ENCODE measurements at places on chromosomes 6 and 20. TPM values are rescaled to one million over a fixed set of nuclear protein-coding genes. Genes with fewer than 3 reads are reported as not detected.

DNA sequence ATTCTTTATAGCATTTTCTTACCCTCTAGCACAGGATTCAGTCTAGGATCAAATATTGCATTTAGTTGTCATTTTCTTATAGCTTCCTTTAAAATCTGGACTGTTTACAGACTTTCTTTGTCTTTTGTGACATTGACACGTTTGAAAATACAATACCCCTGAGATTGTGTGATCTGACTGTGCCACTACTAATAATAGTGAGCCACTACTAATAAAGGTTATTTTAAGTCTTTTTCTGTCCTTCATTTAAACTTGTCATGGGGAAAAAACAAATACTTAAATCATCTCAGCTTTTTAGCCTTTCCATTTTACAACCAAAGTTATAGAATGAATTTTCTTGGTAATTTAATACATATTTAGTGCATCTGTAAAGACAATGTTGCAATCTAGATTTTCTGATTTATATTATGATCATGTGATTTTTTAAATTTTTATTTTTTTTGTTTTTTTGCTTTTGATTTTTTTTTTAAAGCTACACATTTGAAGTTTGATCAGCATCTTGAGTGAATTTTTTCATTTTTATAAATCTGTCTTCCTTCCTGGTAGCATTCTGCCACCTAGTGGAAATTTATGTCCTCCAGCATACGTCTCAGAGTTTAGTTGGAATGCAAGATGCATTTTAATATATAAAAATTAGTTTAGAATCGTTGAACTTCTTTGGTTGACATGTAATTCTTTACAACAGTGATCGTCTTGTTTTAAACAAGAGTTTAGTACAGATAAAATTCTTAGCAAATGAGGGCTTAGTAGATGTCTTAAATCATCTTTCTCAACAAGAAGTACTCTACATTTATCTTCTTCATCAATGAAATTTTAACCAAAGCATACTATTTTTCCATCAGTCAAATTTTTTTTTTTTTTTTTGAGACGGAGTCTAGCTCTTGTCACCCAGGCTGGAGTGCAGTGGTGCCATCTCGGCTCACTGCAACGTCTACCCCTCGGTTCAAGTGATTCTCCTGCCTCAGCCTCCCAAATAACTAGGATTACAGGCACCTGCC is 119.4 kb downstream of the NCOA3 start:
- no peak for DNase-seq

GRCh38 chr6:125077453-125077852 is 76.1 kb upstream of the TPD52L1 start:
- DNase-seq, result no peak

GRCh38 chr6:12545619-12546409 is 170.8 kb upstream of the PHACTR1 start:
- DNase-seq, result peak; percentile 37

GRCh38 chr6:40586369-40587201 is 579 bp downstream of the LRFN2 start:
- DNase-seq, result no peak

DNA sequence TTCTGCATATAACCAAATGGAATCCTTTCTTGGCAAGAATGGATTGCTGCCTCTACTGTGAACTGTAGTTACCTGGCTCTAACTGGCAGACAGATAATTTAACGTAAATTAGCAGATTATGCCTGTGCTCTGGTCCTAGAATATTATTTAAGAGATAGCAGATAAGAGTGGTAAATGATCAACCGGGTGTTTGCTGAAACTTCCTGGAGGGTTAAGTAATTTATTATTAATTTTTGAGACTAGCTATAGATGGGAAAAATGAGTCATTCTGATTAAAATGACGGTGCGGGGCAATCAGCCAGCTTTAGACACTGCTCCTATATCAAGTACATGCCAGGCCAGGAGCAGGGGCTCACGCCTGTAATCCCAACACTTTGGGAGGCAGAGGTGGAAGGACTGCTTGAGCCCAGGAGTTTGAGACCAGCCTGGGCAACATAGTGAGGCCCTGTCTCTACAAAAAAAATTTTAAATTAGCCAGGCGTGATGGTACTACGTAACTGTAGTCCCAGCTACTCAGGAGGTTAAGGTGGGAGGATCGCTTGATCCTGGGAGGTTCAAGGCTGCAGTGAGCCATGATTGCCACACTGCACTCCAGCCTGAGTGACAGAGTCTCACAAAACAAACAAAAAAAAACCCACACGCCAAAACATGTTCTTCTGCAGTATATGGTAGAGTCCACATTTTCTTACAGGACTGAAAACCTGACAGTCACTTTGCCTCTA is 22.6 kb downstream of the B4GALT5 start:
- no peak for DNase-seq

DNA sequence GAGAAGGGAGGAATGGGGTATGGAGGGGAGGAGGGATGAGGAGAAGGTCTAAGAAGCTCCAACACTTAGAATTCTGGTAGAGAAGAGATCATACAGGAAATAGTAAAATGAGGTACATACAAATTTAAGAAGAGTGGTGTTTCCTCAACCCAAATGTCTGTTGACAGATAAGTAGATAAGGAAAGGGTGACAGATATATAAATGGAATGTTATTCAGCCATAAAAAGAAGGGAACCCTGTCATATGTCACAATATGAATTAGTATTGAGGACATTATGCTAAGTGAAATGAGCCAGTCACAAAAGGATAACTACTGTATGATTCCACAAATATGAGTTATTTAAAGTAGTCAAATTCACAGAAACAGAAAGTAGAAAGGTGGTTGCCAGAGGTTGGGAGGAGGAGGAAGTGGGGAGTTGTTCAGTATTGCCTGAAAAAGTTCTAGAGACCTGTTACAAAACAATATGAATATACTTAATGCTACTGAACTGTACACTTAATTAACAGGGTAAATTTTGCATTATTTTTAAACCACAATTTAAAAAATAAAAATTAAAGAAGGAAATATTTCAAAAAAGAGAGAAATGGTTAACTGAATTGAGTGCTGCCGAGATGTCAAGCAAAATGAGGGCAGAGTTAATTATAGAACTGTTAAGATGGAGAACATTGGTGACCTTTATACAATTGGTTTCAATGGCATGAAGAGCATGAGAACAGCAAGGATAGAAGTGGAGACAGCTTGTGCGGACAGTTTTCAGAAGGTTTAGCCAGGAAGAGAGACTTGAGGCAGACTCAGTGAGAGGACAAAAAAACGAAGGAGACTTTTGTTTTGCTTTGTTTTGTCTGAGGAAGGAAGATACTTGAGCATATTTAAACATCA is 47.6 kb upstream of the ADGRF4 start:
- DNase-seq, result no peak

DNA sequence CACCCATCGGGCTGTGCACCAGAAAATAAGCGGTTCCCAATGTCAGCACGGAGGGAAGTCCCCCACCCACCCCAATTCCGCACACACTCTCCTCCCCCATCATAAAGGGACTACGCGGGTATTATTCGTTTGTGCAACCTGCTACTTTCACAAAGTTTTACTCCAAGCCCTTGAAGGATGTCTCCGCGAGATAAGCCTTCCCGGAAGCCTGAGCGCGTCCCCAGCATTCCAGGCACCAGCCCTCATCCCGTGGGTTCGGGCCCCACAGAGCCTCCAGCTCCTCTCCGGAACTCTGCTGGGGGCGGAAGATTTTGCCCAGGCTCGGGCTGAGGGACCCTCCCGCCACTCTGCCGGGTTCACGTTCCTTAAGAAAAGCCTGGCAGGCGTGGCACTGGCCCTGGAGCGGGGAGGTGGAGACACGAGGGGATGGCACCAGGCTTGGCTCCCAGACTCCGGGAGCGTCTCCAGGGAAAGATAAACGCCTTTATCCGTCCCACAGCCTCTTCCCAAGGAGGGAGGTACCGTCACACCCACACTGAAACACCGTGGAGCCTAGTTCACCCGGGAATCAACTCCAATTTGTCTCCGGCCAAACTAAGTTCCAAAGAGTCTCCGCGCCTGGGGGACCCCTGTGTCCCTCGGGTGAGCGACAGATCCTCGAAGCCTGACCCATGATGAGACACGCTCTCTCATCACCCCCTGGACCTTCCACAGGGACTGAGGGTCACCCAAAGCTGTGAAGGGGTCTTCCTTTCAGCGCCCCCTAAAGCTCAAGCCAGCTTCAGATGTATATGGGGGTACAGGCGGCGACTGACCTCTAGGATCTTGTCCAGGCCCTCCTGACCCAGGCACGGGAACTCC is 934 bp downstream of the KCNK5 start:
- DNase-seq, result no peak

DNA sequence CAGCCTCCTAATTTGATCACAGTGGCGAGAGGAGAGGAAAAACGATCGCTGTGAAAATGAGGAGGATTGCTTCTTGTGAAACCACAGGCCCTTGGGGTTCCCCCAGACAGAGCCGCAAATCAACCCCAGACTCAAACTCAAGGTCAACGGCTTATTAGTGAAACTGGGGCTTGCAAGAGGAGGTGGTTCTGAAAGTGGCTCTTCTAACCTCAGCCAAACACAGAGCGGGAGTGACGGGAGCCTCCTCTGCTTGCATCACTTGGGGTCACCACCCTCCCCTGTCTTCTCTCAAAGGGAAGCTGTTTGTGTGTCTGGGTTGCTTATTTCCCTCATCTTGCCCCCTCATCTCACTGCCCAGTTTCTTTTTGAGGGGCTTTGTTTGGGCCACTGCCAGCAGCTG is 28.7 kb downstream of the SAYSD1 start:
- no peak for DNase-seq

DNA sequence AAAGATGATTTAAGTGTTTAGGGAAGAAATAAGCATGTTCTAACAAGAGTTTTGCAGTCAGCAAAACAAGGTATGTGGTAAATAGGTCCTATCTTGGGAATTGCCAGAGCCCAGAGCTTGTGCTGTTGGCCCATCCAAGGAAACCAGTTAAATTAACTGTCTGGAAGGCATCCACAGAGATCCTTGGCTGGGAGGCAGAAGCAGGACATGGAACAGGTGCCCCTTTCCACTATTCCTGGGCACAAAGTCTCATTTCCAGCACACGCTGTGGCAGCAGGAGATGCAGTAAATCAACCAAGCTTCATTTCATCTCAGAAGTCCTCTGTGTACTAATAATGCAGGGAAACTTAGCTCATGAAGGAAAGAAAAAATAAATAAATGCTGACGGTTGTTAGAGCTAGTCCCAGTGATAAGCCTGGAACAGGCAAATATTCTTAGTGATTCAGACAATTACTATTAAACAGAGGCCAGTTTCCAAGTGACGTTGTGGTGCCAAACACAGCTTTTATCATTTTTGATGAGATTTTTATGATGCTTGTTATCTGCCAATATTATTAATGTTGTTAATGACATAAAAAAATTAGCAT is 39.8 kb upstream of the SNAP25 start:
- DNase-seq, result no peak

DNA sequence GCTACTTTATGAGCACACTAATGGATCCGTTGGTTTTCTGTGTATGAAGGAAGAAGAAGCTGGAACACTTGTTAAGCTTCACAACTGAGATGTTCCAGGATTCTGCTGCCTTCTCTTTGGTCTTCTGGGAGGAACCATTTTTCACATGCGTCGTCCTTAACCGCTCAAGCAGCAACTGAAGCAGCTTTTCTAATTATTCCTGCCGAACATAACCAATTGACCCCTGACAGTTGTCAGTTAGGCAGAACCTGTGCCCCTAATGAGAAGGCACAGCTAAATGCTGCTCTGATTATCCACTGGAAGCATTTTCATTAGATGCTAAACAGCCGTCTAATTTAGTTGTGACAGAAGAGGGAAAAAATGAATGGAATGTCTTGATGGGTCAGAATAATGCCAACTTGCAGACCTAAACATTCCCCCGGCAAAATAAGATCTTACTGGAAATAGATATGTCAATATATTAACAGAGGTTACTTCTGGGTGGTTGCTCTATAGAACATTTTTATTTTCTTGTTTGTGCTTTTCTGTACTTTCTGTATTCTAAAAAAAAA is 85.0 kb upstream of the SMLR1 start:
- DNase-seq, result no peak

DNA sequence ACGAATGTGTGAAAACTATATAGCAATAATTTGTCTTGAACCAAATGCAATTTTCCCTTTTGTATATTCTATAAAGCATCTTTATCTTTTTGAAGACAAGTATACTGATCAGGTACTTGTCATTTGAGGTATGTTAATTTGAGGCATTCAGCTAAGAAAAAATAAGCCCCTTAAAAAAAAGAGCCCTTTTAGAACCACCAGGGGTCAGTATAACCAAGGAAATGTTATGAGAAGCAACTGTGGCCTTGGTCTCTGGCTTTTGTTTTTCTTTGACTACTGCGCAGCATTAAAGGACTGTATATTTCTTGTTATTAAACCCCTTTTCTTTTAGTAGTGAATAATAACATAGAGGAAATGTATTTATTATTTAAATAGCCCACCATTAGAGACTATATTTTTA is 43.1 kb downstream of the CD109 start:
- no peak for DNase-seq

DNA sequence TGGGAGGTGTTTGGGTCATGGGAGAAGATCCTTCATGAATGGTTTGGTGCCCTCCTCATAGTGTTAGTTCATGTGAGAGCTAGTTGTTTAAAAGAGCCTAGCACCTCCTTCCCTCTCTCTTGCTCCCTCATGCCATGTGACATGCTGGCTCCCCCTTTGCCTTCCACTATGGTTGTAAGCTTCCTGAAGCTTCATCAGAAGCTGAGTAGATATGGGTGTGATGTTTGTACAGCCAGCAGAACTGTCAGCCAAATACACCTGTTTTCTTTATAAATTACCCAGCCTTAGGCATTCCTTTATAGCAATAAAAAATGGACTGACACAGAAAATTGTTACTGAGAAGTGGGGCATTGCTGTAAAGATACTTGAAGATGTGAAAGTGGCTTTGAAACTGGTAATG is 731.1 kb upstream of the FLRT3 start:
- DNase-seq, result no peak

GRCh38 chr6:85472744-85473143 is 22.9 kb downstream of the NT5E start:
- DNase-seq, result no peak

The RIPOR3 gene
- 1.2 TPM for polyA plus RNA-seq

The NKX2-2 gene
- not detected for polyA plus RNA-seq

The DSE gene
- polyA plus RNA-seq, result 82.1 TPM

The RBBP8NL gene
- polyA plus RNA-seq, result not detected

The MACROD2 gene
- polyA plus RNA-seq, result 1.3 TPM

The TEAD3 gene
- polyA plus RNA-seq, result 22.5 TPM

The LRP11 gene
- polyA plus RNA-seq, result 26.3 TPM
